ENCODE measurements at places on chromosomes 16 and 17.
A peak's percentile ranks its signal among the peaks of the same experiment; 100 is the strongest.

DNA sequence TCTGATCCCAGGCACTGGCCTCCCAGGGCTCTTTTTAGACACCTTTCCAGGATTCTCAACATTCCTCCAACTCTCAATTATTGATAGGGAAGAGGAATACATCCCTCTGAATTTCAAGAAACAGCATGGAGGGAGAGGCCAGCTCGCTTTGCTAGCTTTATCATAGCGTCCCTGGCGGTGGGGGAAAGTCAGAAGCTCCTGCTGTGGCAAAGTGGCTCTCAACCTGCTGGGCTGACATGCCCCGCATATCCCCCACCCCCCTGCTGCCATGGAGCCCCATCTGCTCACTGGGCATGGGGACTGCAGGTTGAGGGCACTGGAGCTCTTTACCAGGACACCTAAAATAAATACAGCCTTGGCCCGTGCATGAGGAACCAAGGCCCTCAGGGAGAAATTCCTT, 140.3 kb downstream of the SLC39A11 start:
- DNase-seq: no peak

DNA sequence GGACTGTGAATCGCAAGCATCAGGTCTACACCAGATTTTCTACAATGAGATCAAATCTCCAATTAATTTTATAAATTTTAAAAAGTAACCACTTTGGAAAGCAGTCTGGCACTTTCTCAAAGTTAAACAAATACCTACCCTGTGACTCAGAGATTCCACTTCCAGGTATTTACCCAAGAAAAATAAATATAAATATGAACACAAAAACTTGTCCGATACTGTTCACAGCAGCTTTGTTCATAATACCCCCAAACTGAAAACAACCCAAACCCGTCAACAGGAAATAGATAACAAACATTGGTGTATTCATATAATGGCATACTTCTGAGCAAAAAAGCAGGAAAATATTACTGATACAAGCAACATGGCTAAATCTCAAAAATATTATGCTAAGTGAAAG, 12.1 kb downstream of the ZDHHC7 start:
- no peak for DNase-seq

DNA sequence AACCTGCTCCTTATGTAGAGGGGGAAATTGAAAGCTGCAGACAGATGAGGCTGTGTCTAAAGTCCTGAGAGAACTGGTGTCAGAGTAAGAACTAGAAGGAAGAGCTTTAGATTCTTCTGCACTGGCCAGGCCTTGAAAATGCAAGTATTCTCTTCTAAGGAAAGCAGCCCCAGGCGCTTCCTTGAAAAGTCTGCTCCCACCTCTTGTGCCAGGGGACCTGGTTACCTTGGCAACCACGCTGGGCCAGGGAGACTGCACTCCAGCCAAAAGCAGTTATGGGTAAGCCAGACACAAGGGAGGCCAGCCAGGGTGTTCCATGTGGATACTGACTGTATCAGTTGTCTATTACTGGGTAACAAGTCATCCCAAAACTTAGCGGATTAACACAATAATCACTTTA, 228.6 kb upstream of the SDK2 start:
- no peak for DNase-seq

DNA sequence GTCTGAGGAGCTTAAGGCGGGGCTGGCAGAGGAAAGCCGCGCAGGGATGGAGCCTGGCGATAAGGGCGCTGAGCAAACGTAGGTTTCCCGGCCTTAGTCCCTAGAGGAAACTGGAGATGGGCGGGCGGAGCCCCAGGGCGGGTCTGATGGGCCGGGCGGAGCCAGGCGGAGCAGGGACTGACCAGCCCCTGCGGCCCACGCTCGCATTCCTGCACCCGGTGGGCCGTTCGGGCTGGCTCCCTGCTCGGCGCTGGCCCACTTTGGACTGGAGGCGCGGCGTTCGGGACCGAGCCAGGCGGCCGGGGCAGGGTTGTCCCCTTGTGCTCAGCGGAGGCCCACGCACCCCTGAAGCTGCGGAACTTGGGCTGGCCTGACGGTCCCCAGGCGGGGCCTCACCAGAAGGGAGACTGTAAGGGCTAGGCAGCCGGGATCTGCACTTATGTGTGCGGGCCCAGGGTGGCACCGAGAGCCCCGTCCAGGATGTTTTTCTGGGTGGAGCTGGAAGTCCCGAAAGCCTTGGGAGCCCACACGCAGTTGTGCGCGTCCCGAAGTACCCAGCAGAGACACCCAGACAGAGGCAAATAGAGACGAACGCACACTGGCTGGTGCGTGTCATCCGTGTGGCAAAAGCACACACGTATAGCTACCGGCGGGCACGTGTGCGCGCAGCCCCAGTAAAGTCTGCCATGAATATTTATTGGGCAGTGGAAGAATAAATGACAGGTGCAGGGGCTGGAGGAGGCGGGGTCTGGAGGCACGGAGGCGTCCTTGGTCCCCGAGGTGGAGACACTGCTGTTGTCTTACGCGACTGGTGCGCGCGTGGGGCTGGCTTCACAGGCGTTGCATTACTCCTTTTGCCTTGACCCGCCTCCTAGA, 1.4 kb downstream of the PYDC1 start:
- no peak for DNase-seq

DNA sequence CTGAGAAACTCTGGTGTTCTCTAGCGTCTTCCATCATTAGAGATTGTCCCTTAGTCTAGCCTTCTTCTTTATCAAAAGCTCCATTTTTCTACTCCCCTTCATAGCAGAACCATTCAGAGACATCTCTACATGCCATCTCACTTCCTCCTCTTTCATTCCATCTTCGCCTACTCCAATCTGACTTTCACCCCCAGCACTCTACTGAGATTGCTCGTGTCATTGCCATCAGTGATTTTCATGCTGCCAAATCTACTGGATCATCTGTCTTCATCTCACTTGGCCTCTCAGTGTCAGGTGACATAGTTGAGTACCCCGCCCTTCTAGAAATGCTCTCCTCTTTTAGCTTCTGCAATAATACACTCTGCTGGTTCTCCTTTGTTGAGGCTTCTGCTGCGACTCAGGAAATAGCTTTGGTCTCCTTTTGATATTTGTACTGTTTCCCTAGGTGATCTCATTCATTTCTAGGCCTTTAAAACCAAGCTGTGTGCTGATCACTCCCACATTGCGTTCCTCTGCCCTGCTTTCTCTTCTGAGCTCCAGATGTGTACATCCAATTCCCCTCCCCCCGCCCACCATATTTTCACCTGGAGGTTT, 119.1 kb downstream of the FTO start:
- DNase-seq: no peak

DNA sequence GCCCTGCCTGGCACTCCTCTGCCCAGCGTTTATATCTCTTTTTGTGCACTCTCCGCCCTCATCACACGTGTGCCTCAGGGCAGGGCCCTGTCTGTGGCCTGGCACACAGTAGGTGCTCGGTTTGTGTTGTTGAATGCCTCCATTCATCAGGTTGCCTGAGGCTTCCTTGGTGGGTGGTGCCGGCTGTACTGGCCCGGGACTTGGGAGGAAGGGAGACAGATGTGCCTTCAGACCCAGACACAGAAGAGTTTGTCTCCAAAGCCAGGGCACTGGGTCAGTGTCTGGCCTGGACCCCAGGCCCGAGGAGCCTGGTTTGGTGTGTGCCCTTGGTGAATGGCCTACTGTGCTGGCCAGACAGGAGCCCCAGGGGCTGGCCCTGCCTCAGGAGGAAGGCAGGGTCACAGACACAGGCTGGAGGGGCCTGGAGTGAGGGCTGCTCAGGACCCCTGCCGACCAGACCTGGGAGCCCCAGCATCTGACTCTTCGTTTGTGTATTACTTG, 71.6 kb downstream of the RAI1 start:
- no peak for DNase-seq

GRCh38 chr16:57834936-57835335, 32.6 kb upstream of the KIFC3 start:
- DNase-seq: no peak

- DNase-seq: no peak
These were observed 43.3 kb upstream of the CHMP6 start for GRCh38 chr17:80948019-80948975.

DNA sequence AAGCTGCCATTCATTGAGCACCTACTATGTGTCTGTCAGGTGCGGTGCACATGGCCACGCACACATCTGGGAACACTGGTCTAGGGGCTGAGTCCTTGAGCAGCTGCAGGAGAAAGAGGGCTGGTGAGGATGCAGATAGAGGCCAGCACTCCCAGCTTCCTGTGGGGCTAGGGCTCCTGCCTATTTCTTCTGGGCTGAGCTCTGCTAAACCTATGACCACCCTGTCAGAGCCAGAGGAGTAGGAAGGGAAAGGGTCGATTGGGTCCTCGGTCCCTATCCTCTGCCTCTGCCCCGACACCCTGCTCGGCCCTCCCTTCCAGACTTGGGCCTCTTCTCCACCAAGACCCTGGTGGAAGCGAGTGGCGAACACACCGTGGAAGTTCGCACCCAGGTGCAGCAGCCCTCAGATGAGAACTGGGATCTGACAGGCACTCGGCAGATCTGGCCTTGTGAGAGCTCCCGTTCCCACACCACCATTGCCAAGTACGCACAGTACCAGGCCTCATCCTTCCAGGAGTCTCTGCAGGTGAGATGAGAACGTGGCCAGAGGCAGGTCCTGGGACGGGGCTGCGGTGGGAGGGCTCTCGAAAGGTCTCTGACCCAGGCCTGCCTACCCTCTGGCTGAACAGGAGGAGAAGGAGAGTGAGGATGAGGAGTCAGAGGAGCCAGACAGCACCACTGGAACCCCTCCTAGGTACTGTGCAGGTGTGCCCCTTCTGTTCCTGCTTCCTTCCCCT, 4.0 kb upstream of the TMEM88 start:
- no peak for DNase-seq

DNA sequence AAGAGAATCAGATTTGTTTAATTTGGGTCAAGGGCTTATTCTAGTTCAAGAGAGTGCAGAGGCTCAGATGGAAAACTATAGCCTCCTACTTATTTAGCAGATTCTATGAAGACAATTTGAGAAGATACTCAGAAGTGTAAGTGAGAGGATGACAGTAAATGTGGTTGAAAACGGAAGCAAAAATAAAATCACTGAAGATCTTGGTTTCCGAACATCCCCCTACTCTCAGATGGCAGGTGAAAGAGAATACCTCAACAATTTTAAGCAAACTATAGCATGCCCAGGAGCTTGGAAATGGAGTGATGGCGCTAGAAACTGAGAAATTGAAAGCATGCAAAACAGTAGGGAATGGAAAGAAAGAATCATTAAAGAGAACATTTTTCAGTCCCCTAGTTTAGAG, 705.5 kb upstream of the CDH8 start:
- DNase-seq: no peak

DNA sequence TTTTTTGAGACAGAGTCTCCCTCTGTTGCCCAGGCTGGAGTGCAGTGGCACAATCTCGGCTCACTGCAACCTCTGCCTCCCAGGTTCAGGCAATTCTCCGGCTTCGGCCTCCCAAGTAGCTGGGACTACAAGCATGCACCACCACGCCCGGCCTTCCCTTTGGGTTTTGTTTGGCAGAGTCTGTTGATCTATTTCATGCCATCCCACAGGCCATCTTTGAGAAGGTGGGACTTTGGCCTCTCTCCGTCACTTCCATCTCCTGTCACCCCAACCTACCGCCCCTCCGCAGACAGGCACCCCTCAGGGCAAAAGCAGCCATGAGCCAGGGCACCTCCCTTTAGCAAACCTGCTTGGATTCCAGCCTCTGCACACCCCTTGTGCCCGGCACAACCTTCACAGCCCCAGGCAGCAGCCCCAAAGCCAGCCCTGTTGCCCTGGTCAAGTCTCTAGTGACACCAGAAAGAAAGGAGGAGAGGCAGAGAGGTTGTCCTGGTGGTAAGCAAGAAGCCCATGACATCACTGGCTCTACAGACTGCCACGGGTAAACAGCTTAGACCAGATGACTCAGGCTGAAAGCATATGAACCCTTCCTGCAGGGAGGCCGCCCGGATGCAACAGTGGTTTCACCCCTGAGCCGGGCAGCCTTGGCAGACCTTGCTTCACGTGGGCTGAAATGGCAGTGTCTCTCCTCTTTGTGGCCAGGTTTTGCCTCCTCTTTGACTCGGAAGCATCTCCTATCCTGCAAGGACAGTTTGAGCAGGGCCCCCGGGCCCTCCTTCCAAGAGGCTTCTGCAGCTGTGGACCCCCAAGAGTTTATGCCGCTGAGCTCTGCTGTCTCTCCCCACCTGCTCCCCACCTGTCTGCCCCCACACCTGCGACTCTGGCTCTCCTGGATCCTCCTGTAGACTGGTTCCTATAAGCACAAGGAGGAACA, 8.1 kb upstream of the TIMP2 start:
- DNase-seq: peak; percentile 22

GRCh38 chr16:8796469-8797363, 723 bp downstream of the TMEM186 start:
- DNase-seq: no peak

- DNase-seq: no peak
These were observed 17.8 kb downstream of the ST6GALNAC2 start for GRCh38 chr17:76567634-76568432.

DNA sequence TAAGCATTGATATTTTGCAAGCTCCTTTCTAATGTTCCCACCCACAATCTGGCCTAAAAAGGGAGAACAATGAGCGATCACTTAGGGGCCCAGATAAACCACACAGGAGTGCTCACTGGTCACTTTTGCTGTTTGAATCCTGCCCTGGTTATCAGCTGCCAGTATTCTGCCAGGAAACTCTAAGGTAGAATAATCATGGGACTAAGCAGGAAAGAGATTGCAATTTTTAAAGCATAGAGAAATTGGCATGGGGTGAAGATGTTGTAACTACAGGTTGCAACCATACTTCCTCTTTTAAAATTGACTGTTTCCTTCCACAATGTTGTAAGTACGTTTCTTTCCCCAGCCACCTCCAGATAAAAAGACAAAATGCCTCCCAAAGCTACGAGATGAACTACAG, 251.2 kb upstream of the CDH11 start:
- DNase-seq: no peak

- DNase-seq: no peak
These were observed 3.0 kb upstream of the ABR start for GRCh38 chr17:1182811-1183170.

DNA sequence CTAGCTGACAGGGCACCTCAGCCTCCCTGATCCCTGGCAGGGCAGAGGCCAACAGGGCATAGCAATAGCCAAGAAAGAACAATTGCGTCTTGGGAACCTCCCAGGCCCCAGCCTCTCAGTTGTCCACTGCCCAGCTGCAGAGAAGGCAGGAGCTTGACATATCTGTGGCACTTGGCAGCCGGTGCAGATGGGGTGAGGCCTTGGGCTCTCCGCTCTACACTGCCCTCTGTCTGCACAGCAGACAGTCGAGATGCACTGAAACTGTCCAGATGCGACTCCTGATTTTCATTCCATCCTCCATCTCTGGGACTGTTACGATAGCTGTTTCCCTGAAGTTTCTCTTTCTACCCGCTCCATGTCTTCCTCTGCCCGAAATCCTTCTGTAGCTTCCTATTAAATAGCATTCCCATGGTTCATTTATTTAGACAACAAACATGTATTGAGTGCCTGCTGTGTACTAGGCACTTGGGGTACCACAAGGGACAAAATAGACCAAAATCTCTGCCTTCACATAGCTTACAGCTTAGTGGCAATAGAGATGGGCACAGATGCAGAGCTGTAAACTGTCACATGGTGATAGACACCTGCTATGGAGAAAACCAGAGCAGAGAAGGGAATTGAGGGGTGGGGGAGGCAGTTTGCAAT, 3.3 kb downstream of the POLR3E start:
- DNase-seq: peak; percentile 16

GRCh38 chr17:19330271-19330670, 32.3 kb downstream of the B9D1 start:
- DNase-seq: no peak
